ENCODE measurements at places on chromosomes 6 and 20. TPM values are rescaled to one million over a fixed set of nuclear protein-coding genes. Genes with fewer than 3 reads are reported as not detected.

The CASP8AP2 gene
- 3.9 TPM for total RNA-seq

DNA sequence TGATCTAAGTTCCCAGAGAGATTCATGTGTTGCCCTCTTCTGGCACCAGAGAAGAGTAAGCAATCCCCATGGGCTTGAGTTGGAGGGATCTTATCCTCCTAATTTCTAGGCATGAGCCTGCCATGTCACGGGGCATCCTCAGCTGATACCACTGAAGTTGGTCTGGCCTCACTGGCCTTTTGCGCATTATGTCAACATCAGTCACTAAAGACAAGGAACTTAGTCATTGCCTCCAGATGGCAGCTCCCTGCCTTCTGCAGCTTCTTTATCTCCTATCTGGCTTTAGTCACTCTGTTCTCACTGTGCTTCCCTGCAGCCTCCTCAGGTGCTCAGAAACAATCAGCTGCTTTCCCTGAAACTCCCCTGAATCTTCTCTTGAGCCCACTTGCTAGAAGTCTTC lies 312.2 kb downstream of the ADGRG6 start:
- no peak for DNase-seq

The CST2 gene
- total RNA-seq, result not detected

The MAK gene
- total RNA-seq, result 0.15 TPM

GRCh38 chr6:19558201-19558600 lies 279.0 kb upstream of the ID4 start:
- DNase-seq, result no peak

The PNPLA1 gene
- total RNA-seq, result not detected

DNA sequence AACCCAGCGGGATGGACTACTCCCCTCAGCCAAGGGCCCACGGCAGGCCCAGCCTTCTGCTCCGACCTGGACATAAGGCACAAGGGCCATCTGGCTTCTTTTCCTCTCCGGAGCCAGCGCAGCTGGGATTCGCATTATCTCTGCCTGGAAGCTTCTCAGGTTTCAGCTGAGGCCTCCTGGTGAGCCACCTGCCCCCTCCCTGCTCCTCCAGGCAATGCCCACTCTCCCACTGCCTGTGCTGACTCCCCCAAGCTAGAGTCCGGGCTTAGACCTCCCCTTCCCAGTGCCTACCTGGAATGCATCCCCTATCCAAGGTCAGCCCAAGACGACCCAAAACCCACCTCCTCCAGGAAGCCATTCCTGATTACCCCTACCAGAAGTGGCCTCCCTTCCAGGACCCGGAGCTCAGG lies 60.7 kb downstream of the EZR start:
- no peak for DNase-seq

- DNase-seq, result no peak
Observed at GRCh38 chr20:15760001-15760621, 813.1 kb downstream of the KIF16B start.

- no peak for DNase-seq
Observed at GRCh38 chr6:159871906-159872305, 18.9 kb upstream of the MAS1 start.
